ENCODE measurements at places on chromosomes 4 and X.

- DNase-seq: no peak
These were observed 56.6 kb downstream of the AFM start for GRCh38 chr4:73538162-73538561.

GRCh38 chr4:140937866-140938265 lies 181.7 kb upstream of the TBC1D9 start:
- no peak for DNase-seq

DNA sequence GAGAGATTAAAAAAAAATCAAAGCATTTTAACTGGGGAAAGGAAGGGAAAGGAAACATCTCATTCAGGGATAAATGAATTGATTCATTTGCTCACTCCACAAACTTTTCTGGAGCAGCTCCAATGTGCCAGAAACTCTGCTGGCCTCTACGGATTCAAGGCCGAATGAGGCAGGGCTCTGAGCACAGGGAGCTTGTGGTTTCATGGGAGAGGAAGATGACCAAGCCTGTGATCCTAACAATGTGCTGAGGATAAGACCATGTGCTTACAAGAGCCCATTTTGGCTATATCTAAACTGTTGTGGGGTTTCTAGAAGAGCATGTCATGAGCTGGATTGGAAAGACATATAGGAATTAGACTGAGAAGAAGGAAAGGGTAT lies 137.5 kb downstream of the ZNF674 start:
- DNase-seq: no peak

- DNase-seq: no peak
These were observed 6.6 kb upstream of the GBA3 start for GRCh38 chr4:22686141-22686540.

GRCh38 chr4:24686866-24687692 lies 102.7 kb upstream of the DHX15 start:
- DNase-seq: no peak

GRCh38 chr4:498328-498904 lies 540 bp downstream of the ZNF721 start:
- no peak for DNase-seq

DNA sequence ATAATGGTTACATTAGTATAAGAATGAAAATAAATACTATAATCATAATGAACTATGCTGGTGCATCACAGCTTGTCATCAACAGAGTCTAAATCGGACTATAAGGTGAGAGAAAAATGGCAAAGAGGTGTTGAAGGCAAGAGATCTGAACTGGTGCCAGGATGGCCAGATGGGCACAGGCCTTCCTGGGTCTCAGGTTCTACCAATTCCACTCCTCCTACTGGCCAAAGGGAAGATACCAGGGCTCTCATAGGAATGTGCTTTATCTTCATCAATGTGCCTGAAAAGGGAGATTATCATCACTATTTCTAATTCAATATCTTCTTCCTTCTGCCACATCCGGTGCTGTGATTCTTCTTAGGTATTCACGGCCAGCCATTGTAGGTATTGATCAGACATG lies 107.6 kb downstream of the GASK1B start:
- no peak for DNase-seq

GRCh38 chr4:76426272-76426671 lies 5.3 kb upstream of the CCDC158 start:
- no peak for DNase-seq

Measured in tibial artery (tissue), 4 donors.